ENCODE measurements at places on chromosomes 1 and 21.

GRCh38 chr1:168734271-168734670 is 5.3 kb upstream of the DPT start:
- no peak for DNase-seq

- no peak for DNase-seq
Observed at GRCh38 chr1:21872445-21873079, 60.5 kb downstream of the LDLRAD2 start.

DNA sequence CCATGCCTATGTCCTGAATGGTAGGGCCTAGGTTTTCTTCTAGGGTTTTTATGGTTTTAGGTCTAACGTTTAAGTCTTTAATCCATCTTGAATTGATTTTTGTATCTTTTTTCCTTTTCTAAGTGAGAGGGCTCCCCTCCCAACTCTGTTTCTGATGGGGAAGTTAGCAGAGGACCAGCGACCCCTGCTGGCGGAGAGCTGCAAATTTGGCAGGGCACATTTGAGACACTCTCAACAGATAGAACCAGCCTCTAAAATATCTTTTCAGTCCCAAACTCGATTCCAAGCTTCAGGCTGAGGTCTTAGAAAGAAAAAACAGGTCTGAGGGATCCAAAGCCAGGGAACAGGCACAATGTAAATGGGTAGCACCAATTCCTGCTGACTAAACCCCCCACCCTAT is 32.5 kb downstream of the LRRC3 start:
- no peak for DNase-seq

DNA sequence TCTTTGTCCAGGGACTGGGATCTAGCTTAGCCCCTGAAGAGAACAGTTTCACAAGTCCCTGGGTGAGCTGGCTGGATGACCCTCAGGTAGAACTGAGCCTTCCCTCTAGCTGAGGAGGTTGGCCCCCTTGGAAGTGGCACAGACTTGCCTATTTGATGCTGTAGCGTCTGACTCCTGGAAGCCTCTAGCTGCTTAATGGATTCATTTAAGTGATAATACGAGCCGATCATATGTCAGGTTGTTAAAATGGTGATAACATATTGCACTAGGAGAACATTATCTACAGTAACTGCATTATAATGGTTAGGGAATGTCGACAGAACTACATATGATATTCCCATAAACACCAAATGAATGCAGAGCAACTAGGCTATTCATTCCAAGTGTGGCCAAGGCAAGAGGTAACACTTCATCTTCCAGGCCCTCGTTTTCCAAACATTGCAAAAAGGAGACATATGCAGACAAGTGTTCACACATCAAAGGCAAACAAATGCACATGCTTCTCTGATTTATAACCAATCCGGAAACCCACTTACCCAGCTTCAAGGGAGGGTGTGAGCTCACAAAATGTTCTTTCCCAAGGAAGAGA is 340.1 kb upstream of the PLXNA2 start:
- no peak for DNase-seq

GRCh38 chr21:35510294-35510693 is 461.2 kb upstream of the RUNX1 start:
- no peak for DNase-seq

GRCh38 chr1:23451441-23451840 is 26.9 kb upstream of the TCEA3 start:
- DNase-seq = no peak

GRCh38 chr1:151993084-151993733 is 450 bp downstream of the S100A10 start:
- DNase-seq = no peak

DNA sequence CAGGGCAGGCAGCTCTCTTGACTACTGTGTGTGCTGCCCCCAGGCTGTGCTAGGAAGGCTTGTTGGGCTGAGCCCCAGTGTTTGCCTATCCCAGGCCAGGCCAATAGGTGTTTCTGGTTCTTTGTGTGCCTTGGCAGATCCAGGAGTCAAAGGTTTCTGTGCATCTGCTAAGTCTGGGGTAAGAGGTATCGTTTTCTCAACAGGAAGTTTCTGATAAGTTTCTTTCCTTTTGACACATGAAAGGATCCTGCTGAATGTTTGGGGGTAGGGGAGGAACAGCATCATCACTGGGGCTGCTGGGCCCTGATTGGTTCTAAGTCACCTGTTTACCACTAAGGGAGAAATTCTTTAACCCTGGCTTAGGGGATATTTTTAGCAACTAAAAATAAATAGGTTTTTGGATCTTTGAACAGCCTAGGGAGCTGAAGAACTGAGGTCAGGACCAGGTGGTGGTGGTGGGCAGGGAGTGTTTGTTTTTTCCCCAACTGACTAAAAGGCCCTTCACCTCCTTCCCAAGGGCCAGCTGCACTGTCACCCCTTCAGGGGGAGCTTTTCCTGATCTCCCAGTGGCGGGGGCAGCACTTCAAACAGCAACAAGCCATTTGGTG is 85.1 kb downstream of the KCNN3 start:
- no peak for DNase-seq

DNA sequence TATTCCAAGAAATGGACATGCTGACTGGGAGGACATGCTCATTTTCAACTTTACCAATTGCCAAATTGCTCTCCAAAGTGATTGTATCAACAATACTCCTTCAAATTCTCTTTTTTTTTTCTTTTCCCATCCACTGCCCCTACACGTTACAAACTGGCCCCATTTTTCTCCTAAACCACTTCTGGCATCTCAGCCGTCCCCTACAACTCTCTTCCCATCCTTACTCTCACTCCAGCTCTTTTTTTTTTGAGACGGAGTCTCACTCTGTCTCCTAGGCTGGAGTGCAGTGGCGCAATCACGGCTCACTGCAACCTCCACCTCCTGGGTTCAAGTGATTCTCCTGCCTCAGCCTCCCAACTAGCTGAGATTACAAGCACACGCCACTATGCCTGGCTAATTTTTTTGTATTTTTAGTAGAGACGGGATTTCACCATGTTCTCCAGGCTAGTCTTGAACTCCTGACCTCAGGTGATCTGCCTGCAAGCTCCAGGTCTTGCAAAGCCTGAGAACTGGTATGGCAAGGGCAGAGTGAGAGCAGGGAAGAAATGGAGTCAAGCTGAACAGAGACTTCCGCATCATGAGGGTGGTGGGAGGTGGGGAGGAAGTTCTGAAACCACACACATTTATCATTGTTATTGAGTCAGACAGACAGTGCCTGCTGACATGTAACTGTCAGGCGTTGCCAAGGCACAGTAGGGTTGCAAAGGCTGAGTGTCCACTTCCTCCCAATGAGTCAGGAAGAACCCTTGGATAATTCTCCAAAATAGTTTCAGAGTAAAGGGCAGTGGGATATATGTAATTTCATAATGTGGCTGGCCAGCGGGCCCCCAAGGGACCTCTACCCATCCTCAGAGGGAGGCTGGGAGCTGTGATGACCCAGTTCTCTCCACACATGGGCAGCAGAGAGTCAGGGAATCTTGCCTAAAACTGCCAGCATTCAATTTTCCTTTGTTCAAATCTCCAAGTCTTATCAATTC is 17.4 kb downstream of the CELA3A start:
- peak; percentile 94 for DNase-seq

GRCh38 chr1:23679815-23680214 is 11.8 kb upstream of the RPL11 start:
- DNase-seq = no peak

- no peak for DNase-seq
Observed at GRCh38 chr1:167849666-167850065, 64.3 kb downstream of the ADCY10 start.

GRCh38 chr1:183635099-183635605 is 431 bp downstream of the ARPC5 start:
- no peak for DNase-seq

DNA sequence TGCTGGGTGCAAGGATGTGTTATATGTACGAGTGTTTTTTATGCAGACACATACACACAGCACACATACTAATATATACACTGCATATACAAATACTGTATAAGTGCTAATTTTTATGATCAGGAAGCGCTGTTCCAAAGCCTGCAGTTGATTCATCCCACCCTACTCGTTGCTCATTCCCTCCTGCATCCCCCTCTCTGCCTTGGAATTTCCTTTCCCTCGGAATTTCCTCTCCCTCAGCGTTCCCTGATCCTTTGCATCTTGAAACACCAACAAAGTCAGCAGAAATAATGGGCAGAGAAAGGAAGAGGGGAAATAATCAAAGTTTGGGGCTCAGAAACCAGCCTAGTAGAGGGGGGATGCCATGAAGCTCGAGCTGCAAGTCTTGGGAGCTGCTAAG is 98.9 kb downstream of the CSMD2 start:
- DNase-seq = no peak

DNA sequence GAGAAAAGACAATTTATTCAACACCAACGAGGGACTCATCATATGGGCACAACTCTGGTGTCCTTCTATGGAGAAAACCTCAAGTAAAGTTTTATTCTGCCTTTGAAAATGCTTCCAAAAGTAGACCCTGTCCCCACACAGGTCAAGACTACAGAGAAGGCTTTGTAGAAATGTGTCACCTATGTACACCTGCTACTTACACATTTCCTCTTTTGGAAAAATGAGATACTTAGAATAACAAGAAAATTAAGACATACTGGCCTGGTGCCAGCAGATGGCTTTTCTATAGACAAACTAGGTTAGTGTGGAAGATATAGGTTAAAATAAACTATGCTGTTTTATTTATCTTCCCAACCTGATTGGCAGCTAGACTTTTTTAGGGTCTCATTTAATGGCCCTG is 13.6 kb downstream of the POGK start:
- DNase-seq = no peak

GRCh38 chr1:72003092-72003491 is 279.2 kb downstream of the NEGR1 start:
- no peak for DNase-seq
